NCI-H2171 treated with DMSO at 0.1 percent for 48 hours (cell line): ENCODE measurements at places on chromosomes 7 and 10.

DNA sequence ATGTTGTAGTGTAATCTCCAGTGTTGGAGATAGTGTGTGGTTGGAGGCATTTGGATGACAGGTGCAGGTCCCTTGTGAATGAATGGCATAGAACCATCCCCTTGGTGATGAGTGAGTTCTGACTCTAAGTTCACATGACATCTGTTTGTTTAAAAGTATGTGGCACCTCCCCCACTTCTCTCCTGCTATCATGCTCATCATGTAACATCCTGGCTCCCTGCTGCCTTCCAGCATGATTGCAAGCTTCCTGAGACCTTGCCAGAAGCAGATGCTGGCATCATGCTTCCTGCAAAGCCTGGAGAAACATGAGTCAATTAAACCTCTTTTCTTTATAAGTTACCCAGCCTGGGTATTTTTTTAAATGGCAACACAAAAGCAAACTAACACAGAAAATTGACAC is 499.0 kb upstream of the SEMA3D start:
- DNase-seq: peak; percentile 6

- DNase-seq: no peak
Measured at GRCh38 chr7:90175667-90176066, 21.4 kb downstream of the STEAP1 start.

DNA sequence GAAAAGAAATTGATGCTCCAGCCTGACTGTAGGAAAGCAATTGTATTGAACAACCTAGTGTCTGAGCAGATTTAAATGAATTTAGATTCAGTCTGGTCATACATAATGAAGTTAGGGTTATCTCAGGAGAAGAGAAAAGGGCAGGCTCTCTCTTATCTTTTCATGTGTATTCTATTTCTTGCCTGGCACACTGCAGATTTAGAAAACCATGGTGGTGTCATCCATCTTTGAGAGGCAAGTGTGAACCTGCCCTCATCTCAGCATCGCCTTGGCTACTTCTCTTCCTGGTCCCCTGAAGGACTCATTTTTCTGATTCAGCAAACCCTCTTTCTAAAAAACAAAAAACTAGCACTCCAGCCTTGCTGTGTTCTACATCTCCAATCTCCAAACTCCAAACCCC is 137.7 kb downstream of the LRRC4 start:
- no peak for DNase-seq

- DNase-seq: no peak
Measured at GRCh38 chr7:50868426-50869100, 85.9 kb upstream of the GRB10 start.

DNA sequence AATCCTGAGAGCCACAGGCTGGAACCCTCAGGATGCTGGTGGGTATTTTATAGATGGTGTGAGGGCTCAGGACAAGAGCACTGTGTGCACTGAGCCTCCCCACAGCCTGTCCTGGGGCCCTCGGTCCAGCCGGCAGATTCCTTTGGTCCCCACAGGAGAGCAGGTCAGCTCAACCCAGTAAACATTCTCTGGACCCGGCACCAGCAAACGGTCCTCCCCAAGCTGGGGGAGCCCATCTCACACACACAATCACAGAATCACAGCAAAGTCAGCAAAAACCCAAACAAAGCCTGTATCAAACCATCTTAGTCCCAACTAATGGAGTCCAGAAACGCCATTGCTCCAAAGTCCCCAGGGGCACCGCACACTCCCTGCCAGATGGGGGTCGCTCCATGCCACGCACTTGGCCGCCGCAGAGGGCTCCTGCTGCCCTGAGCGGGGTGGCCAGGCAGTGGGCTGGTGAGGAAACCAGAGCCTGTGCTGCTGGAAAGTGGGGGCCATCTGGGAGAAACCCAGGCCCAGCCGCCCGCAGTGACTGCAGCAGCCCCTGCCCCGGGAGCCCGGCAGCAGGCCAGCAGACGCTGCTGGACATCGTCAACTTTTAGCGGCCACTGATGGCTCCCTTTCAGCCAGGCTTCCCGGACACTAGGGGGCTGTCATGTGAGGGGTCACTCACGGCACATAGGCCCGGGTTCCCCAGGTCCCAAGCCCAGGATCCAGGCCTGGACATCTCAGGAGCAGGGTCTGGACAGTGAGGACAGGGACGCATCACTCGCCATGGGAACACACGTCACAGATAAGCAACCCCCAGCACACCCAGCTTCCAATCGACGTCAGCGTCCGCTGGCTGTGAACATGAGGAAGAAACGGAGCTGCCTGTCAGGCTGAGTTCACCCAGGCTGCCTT is 52.6 kb downstream of the DPYSL4 start:
- DNase-seq: no peak

- no peak for DNase-seq
Measured at GRCh38 chr10:11527691-11528255, 83.7 kb downstream of the USP6NL start.

GRCh38 chr7:32879460-32879859 is 12.1 kb downstream of the KBTBD2 start:
- peak; percentile 68 for DNase-seq

- no peak for DNase-seq
Measured at GRCh38 chr7:133358708-133359107, 105.8 kb downstream of the EXOC4 start.

GRCh38 chr7:156240532-156240931 is 400.0 kb upstream of the RNF32 start:
- no peak for DNase-seq

- no peak for DNase-seq
Measured at GRCh38 chr10:52213321-52213752, 100.7 kb upstream of the DKK1 start.

DNA sequence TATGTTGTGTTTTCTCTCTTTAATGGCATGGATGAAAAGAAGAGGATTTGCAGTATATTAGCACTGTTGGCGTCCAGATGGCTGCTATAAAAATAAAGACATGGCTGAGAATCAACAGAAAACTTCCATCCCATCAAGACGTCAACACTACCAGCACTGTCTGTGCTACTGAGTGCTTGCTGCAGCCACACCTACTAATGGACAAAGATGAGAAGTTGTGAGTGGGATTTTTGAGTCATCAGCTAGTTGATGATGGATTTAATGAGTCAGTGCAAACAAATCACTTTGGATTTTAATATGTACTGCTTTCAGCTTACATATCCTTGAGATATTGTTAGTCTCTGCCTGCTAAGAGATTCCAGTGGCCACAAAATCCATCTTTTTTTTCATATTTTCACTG is 631.0 kb upstream of the ANKRD30A start:
- no peak for DNase-seq

DNA sequence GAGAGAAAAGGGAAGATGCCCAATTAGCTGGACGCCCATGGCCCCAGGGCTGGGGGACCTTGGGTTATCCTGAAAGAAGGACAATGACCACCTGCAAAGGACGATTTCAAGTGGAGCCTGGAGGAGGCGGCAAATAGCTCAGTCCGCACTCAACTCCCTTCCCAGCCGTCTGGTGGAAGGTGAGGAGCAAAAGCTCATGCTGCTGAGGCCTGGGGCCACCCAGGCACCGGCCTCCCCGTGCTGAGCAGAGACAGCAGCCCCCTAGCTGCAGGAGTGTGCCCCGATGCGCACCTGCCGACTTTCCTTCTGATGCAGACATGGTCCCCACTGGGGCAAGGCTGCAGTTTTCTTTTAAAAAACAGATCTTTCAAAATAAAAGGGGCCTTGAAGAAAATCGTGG is 7.9 kb downstream of the FAM20C start:
- no peak for DNase-seq

DNA sequence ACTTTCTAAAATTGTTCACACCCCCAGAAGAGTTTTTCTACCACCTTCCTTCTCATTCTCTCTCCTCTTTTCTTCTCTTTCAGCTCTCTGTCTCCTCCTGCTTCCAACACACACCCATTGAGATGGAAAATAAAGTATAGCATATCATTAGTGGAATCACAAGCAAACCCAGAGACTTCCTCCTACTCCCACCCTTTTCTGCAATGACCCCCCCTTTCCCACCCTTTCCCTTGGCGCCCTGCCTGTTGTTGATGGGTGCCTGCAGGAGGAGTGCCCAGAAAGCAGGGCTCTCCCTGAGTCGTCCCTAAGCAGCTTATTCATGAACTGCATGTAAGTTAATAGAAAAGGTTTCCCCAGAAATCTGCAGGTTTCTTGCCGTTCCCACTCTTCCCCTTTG is 300.0 kb downstream of the PLXNA4 start:
- DNase-seq: peak; percentile 67

DNA sequence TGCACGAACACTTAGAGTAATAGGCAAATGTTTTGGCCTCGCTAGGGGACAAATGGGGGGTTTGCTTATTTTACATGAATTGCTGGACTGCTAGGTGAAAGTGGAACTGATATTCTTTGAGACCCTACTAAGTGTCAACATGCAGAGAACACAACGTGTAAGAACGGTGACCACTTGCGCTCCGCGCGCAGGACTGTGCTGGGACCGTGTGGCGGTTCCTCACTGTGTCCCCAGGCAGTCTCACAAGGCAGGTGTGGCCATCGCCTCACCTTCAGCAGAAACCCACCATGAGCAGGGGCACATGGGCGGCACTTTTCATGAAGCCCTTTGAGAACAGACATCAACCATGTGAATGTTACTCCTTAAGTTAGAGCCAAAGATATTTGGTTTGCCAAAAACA is 27.2 kb downstream of the PTPRN2 start:
- no peak for DNase-seq

- peak; percentile 55 for DNase-seq
Measured at GRCh38 chr7:27922907-27923641, 183.1 kb downstream of the TAX1BP1 start.

- no peak for DNase-seq
Measured at GRCh38 chr7:19262826-19263225, 117.6 kb upstream of the FERD3L start.

- no peak for DNase-seq
Measured at GRCh38 chr10:72765051-72765745, 73.3 kb downstream of the MCU start.

GRCh38 chr7:49692516-49692915 is 80.9 kb upstream of the VWC2 start:
- no peak for DNase-seq

DNA sequence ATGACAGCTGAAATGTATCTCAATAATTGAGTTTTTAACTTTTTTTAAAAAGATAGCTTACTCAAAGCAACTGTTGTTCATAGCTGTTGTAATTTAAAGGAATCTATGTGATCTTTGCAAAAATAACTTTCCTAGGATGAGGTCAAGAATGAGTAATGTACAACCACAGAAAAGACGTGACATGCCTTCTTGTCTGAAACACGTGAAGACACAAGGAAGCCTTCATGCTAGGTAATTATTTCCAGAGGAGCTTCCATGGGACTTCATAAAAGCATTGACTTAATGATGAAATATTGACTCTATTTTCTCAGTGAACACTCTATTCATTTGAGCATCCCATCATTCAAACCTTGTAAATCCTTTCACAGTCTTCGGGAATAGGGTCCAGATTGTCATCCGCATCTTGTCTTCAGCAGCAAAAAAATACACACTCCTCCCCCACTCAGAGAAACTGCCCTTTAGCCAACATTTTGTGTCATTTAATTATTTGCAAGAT is 528.0 kb downstream of the NRG3 start:
- no peak for DNase-seq

GRCh38 chr7:77450613-77451012 is 34.5 kb upstream of the GSAP start:
- DNase-seq: no peak
